ENCODE measurements at places on chromosomes 16 and 17.

- H3K4me1 ChIP-seq = peaks cover 7% of the 10 kb centered on the region
- no peak for DNase-seq
- no peaks in the 10 kb centered on the region for H3K36me3 ChIP-seq
Observed at GRCh38 chr16:49750341-49751000, 105.4 kb downstream of the ZNF423 start.

DNA sequence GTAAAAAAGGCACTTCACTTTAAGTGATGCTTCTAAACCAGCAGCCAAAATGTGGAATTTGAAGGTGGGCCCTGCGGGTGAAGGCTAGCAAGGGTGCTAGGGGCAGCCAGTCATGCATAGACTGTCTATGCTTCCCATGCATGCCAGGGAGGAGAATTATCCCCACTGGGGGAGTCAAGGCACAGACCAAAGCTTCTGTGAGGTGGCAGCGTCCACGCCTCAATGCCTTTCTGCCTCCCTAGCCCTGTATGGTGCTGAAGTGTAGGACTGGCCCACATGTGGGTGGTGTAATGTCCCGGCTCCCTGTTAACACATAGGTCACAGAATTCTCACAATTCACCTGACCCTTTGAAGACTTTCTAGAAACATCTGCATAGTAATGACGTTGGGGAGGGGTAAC is 1.9 kb downstream of the HS3ST2 start:
- DNase-seq = no peak
- H3K4me1 ChIP-seq = peaks cover 4% of the 10 kb centered on the region
- H3K4me3 ChIP-seq = no peak overlapping the region
- no peak overlapping the region for H3K27ac ChIP-seq
- H3K36me3 ChIP-seq = no peaks in the 10 kb centered on the region

DNA sequence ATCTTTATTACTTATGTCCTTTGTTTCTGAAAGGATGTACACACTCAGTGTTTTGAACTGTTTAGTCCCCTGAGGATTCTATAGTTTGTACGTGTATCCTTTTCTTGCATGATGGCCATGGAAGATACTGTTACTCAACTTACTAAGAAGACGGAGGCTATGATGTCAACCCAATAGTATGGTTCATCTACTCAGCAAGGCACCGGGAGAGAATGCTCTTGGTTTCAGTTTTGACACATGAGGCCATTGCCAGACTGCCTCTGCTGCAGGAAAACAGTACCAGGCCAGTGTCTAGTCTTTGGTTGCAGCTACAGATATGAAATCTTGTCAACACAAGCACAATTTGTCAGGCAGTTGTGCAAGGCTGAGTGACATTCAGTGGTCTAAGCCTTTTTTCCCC is 134.5 kb downstream of the MRTFB start:
- no peak overlapping the region for H3K4me3 ChIP-seq
- H3K36me3 ChIP-seq = no peaks in the 10 kb centered on the region
- no peak for DNase-seq
- H3K27me3 ChIP-seq = no peaks in the 10 kb centered on the region
- H3K27ac ChIP-seq = no peak overlapping the region

DNA sequence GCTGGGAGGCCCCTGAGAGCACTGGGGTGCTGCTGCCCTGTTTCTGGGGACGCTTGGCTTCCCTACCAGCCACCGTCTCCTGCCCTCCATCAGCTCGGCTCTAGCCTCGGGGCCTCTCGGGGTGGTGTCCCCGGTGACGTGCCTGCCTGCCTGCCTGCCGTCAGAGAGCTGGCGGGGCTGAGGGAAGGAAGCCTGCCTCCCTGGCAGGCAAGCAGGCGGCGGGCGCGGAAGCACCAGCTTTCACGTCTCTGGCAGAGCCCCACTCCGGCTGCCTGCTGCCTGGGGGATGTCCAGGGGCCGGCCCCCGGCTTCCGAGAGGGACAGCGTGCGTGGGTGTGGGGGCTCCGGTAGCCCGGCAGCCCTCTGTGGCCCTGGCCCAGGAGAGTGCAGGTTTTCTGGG is 9.3 kb downstream of the CENPX start:
- no peak overlapping the region for H3K4me3 ChIP-seq
- no peak overlapping the region for H3K27ac ChIP-seq
- no peaks in the 10 kb centered on the region for H3K27me3 ChIP-seq

Data from iPS DF 6.9 (cell line).